ENCODE measurements at places on chromosomes 3 and 15.

GRCh38 chr3:18300916-18301315, 124.2 kb downstream of the SATB1 start:
- DNase-seq = no peak

GRCh38 chr3:177838766-177839350, 641.6 kb upstream of the TBL1XR1 start:
- DNase-seq = no peak

- DNase-seq = no peak
Measured at GRCh38 chr3:77160931-77161497, 121.1 kb downstream of the ROBO2 start.

DNA sequence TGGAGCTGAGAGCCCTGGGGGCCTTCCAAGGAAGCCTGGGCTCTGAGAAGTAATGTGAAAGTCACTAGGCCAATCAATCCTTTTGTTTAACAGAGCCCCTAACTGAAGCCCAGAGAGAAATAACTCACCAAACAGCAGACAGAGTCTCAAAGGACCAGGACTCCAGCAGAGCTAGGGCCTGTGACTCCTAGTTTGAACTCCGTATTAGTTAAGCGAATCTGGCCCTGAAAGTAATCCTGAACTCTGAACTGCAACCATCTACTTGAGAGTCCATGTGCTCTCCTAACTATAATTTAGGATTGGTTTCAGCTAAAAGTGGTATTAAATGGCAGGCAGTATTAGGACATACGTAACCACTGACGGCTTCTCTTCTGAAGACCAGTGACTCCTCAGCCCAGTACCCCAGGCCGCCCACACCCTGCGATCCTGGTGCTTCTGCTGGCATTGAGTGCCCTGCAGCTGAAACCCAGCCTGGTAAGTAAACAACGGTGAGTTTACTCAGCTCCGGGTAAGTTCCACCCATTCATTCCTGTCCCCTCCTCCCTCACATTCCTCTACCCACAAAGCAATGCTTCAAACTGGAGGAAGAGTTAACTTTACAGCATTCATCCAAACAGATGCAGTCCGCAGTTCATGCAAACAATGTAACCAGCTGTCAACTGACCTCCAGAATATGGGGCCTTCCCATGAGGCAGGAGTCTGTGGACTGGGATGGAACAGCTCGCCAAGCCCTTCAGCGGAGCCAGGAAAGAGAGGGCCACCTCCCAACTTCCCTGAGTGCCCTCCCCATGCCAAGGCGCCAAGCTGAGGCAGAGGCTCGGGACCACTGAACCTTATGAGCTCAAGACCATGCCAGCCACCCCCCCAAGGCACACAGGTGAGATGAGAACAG, 7.3 kb downstream of the MYO5C start:
- no peak for DNase-seq

- no peak for DNase-seq
Measured at GRCh38 chr3:119918992-119919933, 137.4 kb downstream of the NR1I2 start.

DNA sequence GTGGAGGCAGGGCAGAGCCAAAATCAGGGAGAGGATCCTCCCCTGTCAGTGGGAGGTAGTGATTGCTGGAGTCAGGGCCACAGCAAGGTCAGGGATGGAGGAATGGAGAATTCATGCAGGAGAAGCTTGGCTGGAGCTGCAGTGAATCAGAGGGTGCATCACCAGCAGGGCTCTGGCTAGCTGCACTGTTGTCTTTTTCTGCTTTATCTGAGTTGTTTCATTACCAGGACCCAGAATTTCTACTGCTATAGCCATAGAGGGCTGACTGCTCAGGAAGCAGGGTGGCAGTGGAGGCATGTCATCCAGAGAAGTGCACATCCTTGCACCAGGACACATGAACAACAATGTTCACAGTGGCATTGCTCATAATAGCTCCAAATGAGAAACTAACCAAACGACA, 113.5 kb upstream of the GALNT15 start:
- peak; percentile 82 for DNase-seq

DNA sequence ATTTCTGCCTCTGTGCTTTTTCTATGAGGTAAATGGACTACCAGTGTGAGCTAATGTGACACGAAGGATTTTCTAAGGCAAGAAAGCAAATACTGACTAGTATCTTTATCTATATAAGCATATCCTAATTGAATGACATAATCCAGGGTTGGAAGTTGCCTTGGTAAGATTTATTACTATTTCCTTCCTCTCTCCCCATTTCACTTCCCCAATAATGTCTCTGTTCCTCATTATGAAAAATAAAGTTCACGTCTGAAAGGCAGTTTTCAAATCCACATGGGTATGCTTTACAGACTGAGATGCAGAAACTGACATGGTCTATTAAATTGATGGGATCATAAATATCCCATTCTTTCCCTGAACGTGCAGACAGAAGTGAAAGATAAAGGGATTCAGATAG, 86.0 kb downstream of the DTWD1 start:
- no peak for DNase-seq

DNA sequence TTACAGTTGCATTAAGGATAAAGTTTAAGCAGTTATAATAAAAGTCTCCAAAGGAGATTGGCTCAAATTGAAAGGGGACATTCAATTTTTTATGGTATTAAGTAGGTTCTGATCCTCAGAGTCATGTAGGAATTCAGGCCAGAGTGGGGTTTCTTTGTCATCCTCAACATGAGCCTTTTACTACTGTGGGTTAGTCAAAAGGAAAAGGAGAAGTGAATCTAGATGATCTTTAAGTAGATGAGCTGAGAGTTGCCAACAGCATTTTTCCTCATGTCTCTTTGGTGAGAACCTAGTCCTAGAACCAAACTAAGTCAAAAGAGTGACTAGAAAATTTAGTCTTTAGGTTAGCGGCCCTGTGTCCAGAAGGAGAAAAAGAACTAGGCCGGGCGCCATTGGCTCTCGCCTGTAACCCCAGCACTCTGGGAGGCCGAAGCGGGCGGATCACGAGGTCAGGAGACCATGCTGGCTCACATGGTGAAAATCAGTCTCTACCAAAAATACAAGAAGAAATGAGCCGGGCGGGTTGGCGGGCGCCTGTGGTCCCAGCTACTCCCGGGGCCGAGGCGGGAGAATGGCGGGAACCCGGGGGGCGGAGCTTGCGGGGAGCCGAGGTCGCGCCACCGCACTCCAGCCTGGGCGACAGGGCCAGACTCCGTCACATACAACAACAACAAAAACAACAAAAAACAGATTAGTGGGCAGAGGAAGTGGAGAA, 4.2 kb upstream of the CHL1 start:
- DNase-seq = no peak

GRCh38 chr3:57783186-57784088, 27.3 kb downstream of the SLMAP start:
- DNase-seq = no peak

- peak; percentile 40 for DNase-seq
Measured at GRCh38 chr3:139534992-139535879, 4.3 kb downstream of the RBP1 start.

- no peak for DNase-seq
Measured at GRCh38 chr3:52302426-52303145, 13.5 kb upstream of the DNAH1 start.

DNA sequence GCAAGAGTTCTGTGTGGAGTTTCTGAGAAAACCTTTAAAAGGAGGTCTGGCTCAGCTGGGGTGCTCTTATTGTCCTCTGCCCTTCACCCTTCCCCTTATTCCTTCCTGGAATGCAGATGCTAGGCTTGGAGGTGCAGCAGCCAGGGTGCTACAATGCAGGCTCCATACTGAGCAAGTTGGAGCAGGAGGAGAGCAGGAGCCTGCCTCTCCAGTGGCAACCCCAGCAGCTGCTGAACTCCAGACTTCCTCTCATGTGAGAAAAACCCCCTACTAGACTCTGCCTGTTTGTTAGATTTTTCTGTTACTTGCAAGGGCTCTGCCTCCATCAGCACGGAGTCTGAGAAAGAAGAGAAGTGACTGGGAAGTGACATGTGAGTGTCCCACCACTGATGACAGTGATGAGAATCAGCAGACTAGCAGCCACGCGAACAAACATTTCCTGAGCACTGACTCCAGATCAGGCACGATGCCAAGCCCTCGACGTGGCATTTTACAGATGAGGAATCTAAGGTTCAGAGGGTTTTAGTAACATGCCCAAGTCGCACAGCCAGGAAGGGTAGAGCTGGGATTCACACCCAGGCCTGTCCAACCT, 16.1 kb upstream of the RARRES1 start:
- no peak for DNase-seq

DNA sequence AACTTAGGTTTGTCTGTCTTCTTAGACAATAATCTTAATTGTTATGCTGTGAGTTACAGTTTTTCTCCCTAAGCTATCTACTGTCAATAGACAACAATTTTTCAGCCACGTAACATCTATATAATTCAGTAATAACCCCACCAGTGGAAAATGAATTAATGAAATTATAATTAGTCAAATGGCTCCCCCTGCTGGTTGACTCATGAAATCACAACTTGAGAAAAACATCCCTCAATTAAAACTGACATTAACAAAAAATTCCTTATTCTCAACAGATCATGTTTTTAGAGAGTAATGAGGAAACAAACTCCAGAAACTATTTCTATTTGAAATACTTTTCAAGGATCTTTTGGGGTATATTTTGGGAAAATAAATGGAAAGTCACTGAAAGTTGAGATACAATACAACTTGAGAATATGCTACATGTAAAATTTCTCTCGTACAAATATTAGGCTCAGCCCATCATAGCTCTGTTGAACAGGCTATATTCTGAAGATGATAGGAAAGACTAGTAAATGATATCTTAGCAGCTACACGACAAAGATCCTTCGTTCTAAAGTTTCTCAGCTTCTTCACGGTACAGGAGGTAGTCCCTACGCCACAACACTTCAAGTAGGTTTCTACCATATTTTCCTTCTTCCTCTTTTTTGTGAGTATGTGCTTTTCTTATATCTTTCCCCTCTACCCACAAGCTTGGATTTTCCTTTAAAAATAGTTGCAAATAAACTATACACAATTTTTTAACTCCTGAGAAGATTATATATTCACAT, 20.7 kb downstream of the PPP1R2 start:
- DNase-seq = peak; percentile 68

DNA sequence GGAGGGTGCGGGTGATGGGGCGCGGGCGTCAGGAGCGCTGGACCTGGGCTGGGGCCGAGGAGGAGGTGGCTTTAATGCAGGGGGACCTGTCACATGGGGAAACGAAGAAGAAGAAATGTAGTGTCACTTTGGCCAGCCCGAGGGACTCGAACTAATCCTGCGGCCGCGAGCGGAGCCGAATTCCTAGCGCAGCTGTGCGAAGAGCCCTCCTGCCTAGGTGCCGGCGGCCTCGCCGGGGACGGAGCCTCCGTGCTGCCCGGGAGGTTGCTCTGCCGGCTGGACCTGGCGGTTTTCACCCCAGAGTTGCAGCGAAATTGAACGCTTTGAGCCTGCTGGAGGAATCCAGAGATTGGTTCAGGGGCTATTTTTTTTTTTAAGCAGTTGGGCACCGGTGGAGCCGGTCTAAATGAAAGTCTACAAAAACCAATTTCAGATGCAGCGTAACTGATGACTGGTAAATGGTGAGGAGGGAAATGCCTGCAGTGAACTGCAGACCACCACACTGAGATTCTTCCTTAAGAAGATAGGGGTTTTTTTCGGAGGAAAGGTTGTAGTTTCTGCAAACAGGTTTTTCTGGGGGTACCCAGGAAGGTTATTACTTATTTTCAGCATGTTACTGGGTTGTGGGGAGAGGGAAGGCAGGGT, 662 bp downstream of the TMEM108 start:
- peak; percentile 33 for DNase-seq

GRCh38 chr3:140204271-140204984, 269.4 kb downstream of the CLSTN2 start:
- DNase-seq = no peak

- no peak for DNase-seq
Measured at GRCh38 chr3:97360804-97361203, 403.8 kb upstream of the ARL6 start.

DNA sequence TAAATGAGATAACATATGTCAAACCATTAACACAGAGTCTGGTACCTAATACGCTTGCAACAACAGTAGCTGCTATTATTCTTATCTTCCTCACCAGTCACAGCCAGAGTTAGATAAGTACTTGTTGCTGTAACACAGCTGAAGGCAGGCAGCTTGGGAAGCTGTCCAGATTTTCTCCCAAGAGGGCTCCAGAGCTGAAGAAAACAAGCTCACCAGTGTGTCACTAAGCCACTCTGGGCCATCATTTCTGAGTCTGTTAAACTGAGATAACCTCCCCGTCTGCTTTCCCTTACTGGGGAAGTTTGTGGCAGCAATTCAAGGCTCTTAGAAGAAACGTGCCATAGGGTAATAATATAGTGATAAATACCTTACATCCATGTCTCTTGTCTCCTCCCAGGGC, 226.3 kb downstream of the TAFA4 start:
- no peak for DNase-seq

GRCh38 chr3:102178817-102179216, 256.0 kb upstream of the ZPLD1 start:
- DNase-seq = no peak

DNA sequence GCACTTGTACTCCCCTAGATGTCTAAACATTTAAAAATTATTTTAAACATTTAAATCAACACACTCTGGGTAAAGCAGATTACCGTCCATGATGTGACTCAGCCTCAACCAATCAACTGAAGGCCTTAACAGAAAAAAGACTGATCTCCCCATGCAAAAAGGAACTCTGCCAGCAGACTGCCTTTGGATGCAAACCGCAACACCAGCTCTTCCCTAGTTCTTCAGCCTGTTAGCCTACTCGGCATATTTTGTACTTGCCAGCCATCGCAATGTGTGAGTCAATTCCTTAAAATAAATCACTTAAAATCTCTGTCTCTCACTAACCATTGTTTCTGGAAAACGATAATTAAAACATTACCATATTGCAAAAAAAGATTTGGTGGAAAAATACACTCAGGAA, 375.9 kb downstream of the RSL24D1 start:
- DNase-seq = no peak

GRCh38 chr3:78116874-78117273, 1077.0 kb downstream of the ROBO2 start:
- no peak for DNase-seq

DNA sequence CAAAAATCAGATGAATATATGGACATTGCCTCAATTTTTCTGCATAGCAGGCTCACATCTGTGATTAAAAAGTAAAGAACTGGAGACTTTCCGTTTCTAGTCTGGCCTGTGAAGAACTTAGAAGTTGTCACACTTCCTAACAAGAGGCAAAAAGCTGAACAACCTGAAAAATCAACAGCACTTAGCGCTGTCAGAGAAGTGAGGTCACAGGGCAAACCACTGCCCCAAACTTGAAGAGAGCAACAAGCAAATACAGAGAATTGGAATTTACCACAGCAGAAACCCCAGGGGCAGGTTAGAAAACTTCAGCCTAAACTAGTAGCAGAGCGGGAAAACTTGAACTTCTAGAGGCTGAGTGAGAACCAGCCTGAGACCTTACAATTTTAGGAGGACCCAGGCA, 38.9 kb downstream of the CCDC54 start:
- no peak for DNase-seq

- DNase-seq = peak; percentile 44
Measured at GRCh38 chr15:63045465-63045840, 2.9 kb downstream of the TPM1 start.

DNA sequence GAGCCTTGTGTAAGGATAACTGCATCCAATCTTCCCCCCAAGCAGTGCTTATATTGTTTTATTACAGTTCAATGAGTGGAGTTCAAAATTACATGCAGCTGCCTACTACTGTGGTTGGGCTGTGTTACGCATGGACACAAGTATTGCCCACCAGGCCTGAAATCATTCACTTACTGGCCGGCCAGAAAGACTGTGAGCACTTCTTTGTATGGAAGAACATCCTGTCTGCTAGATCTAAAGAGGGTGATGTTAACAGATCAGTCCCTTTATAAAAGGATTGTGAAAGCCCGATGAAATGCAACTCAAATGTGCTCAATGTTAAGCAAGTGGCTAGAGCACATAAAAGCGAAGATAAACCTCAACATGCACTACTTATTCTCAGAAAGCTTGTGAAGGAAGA, 132.5 kb downstream of the FOXP1 start:
- no peak for DNase-seq
